ENCODE measurements at places on chromosomes 7 and 10.

- no peak for DNase-seq
Observed at GRCh38 chr7:21941611-21942141, 4.0 kb downstream of the CDCA7L start.

- no peak for DNase-seq
Observed at GRCh38 chr7:15430191-15430590, 131.6 kb downstream of the AGMO start.

- no peak for DNase-seq
Observed at GRCh38 chr7:10910447-10910846, 63.2 kb upstream of the PHF14 start.

DNA sequence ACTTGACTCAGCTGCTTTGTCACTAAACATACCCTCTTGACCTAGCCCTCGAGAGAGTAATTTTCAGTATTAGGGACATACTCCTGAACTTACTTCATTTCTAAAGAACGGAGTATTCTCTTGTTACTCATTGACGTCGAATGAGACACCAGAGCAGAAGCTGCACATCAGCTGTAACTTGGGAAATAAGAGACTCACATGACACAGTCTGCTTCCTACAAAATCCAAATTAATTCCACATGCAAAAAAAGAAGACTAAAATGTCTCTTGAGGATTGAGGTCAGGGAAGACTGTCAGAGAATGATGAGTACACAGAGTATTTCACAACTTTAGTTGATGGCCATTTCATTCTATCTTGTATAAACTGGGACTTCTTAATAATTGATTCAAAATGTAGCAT lies 114.7 kb upstream of the EGFR start:
- DNase-seq, result no peak

GRCh38 chr7:80139236-80139635 lies 4.6 kb downstream of the GNAI1 start:
- no peak for DNase-seq

DNA sequence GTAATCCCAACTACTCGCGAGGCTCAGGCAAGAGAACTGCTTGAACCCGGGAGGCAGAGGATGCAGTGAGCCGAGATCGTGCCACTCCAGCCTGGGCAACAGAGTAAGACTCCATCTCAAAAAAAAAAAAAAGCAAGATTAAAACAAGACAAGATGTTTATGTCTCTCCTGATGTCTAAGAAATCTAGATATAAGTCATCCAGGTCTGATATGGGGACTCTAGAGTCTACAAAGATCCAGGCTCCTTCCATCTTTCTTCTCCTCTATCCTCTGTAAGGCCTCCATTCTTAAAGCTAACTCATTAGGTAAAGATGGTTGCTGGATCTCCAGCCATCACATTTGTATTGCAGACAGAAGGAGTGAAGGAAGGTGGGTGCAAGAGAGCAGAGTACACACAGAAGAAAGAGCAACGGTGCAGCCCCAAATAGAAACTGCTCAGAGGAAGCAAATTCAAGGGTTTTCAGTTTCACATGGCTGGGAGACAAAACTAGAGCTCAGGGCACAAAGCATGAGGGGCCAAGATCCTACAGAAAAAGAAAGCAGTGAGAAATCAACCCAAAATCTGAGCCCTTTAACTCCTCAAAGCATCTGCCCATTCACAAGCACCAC lies 57.6 kb downstream of the USP6NL start:
- no peak for DNase-seq

DNA sequence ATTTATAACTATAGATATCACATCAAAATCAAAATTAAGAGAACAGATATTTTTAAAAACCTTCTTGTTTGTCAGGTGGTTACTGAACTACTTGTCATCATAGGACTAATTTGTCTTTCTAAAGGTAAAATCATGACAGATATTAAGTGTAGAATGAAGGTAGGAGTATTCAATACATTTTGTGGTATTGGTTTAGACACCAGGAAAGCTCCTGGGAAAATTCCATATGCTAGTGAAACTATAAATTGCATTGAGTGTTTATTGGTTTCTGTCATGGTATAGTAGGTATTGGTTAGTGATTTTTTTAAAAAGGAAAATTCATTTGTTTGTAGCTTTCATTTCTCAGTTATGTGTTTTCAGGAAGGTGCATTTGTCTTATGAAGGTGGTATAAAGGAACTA lies 132.7 kb downstream of the KCND2 start:
- no peak for DNase-seq

DNA sequence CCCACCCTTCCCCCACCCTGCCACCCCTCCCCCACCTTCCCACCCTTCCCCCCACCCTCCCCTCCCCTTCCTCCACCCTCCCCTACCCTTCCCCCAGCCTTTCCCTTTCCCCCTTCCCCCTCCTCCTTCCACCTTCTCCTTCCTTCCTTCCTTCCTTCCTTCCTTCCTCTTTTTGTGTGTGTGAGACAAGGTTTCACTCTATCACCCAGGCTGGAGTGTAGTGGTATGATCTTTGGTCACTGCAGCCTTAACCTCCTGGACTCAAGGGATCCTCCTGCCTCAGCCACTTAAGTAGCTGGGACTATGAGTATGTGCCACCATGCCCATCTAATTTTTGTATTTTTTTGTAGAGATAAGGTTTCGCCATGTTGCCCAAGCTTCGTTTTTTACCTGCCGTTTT lies 35.2 kb downstream of the CYP17A1 start:
- no peak for DNase-seq

DNA sequence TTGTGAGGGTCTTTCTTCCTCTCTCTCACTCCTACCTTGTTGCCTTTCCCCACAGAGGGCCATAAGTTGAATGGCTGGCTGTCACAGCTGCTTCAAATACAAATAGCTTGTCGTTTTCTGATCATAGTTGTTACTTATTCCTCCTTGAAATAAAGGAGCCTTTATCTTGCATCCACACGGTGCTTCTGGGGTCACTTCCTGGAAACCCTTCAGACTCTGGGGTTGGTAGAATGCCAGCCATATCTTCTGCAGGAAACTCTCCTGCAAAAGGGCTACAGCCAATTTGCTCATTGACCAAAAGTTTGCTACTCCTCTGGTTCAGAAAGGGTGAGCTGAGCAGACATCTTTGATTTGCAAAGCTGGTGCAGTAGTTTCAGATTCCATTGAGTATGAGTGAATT lies 70.4 kb downstream of the FAM185A start:
- no peak for DNase-seq

- DNase-seq, result no peak
Observed at GRCh38 chr7:81161451-81162075, 242.7 kb upstream of the SEMA3C start.

DNA sequence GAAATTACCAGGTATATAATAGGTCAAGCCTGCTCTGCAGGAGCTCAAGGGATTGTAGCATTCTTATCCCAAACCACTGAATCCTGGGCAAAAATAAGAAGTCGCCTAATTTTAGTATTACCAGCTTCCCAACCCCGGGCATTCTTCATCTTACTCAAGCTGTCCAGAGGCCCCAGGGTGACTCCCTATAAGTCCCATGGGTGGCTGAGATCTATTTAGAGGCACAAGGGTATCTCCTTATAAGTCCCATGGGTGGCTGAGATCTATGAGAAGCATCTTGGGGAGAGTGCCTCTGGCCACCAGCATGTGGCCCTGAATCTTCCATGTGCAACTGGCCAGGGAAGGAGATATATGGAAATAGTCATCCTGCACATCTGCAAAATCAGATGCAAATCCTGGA lies 38.9 kb downstream of the PRSS2 start:
- DNase-seq, result no peak

- DNase-seq, result no peak
Observed at GRCh38 chr7:157271991-157272324, 64.8 kb upstream of the DNAJB6 start.

GRCh38 chr7:55018361-55019190 lies at the start of gene EGFR:
Gene EGFR, plus strand, starts transcription at chr7:55019017. Its CDS starts 261 bp downstream, at chr7:55019278.
- no peak for DNase-seq

DNA sequence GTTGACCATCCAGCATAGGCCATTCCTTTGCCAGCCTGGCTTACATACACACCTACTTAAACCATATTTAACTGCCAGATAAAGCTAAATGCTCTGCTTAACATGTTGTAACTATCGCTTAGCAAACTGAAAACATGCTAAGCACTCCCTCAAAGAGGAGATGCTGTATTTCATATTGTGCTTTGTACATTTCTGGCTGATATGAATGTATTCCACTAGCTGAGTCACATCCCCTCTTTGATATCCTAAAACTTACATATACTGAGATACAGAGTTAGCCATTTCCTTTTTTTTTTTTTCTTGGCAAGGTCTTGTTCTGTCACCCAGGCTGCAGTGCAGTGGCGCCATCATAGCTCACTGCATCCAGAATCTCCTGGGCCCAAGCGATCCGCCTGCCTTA lies 99.4 kb downstream of the TPST1 start:
- DNase-seq, result no peak

- DNase-seq, result no peak
Observed at GRCh38 chr10:33150889-33151288, 183.6 kb downstream of the NRP1 start.

GRCh38 chr10:15300697-15301096 lies 70.4 kb downstream of the FAM171A1 start:
- DNase-seq, result no peak

DNA sequence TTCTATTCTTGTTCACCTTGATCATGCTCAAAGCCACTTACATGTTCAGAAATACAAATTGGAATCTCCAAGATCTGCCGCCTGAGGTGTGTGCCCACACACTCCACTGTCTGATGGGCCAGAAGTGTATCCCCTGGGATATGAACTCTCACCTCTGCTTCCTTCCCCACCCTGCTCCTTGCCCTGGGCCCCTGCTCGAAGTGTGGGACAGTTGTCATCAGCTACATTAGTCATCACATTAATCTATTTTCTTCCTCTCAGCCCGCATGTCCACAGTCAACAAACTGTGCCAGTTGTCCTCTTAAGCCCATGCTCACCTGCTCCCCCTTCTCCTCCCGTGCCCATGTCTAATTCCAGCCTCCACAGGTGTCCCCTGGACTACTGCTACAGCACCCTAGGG lies 154.7 kb downstream of the PTPN20 start:
- DNase-seq, result no peak

- no peak for DNase-seq
Observed at GRCh38 chr10:88271761-88272543, 311.2 kb downstream of the RNLS start.

DNA sequence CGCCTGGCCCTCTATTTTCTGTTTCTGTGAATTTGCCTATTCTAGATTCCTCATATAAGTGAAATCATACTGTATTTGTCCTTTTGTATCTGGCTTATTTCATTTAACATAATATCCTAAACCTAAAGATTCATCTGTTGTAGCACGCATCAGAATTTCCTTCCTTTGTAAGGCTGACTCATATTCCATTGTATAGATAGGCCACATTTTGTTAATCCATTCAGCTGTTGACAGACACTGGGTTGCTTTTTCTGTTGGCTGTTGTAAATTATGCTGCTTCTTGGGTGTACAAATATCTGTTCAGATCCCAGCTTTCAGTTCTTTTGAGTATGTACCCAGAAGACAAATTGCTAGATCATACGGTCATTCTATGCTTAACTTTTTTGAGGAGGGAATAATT lies 28.8 kb upstream of the CUL1 start:
- no peak for DNase-seq
